ENCODE measurements at places on chromosomes 16 and 17.
A peak's percentile ranks its signal among the peaks of the same experiment; 100 is the strongest.

GRCh38 chr16:49528060-49528865 is 154.7 kb downstream of the C16orf78 start:
- no peak for DNase-seq

DNA sequence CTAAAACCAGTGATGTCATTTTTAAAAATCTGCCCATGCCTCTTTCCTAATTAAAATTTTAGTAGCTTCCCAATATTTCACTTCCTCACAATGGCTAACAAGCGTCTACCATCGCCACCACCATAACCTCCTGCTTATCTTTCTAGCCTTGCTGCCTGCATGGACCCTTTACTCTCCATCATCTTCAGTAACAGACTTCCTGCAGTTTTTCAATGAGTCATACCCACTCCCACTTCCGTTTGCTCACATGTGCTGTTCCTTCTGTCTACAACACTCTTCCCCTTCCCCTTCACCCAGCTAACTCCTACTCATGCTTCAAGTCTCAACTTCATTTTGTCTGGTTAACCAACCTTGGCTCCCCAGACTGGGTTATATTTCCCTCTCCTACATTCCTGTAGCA is 12.8 kb upstream of the SKAP1 start:
- peak; percentile 98 for DNase-seq

DNA sequence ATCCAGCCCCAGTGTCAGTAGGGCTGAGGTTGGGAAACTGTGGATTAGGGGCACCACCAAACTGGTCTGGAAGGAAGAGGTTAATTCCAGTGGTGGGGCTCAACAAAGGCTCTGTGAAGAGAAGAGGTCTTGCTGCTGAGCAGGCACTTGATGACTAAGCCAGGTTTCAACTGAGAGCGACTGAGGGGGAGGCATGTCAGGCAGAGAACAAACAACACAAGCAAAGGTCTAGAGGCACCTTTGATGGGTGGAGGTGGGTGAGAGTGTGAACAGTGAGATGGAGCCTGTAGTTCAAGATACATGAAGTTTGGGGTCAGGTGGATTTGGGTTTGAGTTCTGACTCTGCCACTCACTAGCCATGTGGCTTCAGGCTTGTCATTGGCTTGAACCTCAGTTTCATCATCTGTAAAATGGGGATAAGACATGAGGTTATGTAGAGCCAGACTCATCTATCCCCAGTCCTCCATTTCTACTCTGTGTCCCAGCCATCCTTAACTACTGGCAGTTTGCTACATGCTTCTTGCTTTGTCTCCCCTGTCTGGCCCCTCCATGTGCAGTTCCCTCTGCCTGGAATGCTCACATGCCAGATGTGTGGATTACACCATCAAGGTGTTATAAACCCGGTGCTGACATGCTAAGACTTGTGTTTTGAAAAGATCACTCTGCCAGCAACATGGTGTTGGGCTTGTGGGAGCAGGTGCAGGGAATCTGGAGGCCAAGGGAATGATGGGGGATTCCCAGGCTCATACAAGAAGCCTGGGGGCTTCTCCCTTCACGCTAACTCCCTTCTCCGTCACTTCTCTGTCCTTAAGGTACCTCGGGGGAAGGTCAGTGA is 3.0 kb upstream of the RMI2 start:
- DNase-seq: no peak

DNA sequence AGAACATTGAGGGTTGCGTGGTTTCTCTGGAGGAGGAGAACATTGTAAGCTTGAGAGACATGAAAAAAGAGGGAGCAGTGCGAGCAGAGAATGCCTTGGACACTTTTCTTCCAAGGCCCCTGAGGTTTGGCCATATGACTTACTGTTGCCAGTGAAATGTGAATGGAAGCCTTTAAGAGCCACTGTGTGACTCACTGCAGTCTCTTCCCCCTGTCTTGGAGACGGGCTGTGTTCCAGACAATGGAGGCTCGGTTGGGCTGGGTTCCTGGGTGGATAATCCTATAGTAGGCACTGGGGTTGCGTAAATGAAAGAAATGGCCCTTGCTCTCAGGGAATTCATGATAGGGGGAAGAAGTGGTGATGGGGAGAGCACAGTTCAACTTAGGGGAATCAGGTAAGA is 75.5 kb downstream of the SHISA9 start:
- DNase-seq: no peak

- DNase-seq: peak; percentile 10
Measured at GRCh38 chr16:3058139-3059030, 7.1 kb upstream of the IL32 start.

DNA sequence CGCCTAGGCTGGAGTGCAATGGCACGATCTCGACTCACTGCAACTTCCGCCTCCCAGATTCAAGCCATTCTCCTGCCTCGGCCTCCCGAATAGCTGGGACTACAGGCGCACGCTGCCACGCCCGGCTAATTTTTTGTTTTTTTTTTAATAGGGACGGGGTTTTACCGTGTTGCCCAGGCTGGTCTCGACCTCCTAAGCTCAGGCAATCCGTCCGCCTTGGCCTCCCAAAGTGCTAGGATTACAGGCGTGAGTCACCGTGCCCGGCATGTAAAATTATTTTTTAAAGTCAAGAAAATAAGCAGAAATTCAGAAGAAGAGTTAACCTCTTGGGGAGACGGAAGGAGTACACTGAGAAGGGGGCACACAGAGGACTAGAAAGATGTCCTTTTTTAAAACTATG is 27.5 kb downstream of the CDYL2 start:
- no peak for DNase-seq

DNA sequence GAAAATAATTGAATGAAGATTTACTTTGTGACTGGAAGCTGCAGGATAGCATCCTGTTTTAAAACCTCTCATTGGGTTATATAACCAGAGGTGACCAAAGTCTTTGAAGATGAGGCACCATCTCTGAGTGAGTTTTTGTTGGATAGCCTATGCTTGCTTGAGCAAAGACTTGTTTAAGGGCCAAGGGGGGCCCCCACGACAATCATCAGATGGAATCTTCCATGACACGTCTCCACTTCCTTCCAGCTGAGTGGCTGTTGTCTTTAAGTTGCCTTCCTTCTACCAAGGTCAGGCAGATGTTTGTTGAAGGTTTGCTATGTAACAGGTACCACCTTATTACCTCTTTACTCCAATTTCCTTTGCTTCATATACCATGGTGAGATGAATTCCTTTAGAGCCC is 188.8 kb downstream of the PRKCA start:
- no peak for DNase-seq

DNA sequence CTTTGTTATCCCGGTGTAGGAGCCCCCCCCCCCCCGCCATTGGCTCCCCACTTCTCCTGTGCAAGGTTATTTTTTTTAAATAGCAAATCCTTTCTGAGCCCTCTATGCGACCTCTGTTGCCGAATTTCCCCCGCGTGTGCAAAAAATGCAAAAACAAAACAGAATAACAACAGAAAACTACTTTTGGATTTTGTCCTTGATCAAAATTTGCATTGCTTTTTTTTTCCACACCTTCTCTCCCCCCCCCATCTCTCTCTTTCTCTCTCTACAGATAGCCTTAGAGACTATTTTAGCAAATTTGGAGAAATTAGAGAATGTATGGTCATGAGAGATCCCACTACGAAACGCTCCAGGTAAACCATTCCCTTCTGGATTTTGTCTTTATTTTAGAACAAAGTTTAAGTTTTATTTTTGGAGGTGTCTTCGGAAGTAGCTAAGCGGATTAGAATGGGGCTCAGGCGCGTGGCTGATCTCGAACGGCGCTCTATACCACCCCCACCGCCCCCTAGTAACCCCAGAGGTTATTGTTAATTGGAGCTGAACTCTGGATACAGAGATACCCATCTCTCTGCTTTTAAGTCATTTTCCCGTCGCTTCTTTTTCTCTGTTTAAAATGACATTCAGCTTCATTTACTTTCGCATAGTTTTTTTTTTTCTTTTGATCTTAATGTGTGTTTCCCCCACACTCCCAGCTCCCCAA is 1.0 kb downstream of the MSI2 start:
- DNase-seq: peak; percentile 35

GRCh38 chr16:67901734-67902133 is 8.7 kb downstream of the PSKH1 start:
- no peak for DNase-seq

- no peak for DNase-seq
Measured at GRCh38 chr17:69447726-69448125, 33.2 kb downstream of the MAP2K6 start.

DNA sequence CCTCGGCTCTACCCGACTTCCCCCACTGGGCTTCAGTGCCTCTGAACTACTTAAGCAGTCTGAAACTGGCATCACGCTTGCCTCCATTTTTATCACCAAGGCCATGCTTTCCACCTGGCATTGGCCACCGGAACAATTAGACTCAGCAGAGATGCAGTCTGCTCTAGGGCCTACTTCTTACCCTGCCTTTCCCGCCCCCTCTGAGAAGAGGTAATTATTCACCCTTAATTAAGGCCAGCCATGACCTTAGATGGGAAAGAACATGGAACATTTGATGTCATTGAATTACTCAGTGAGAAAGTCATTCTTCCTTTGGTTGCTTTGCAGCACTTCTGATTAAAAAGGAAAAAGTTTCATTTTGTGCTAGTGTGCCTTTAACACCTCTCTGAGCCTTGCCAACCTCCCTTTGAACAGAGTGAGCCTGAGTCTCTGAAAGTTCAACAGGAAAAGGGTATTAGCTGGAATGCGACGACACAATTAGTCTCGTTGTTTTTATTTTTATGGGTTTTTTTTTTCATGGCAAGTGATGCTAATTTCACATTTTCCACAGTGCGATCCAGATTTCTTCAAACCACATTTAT is 60.9 kb upstream of the TNRC6A start:
- no peak for DNase-seq

DNA sequence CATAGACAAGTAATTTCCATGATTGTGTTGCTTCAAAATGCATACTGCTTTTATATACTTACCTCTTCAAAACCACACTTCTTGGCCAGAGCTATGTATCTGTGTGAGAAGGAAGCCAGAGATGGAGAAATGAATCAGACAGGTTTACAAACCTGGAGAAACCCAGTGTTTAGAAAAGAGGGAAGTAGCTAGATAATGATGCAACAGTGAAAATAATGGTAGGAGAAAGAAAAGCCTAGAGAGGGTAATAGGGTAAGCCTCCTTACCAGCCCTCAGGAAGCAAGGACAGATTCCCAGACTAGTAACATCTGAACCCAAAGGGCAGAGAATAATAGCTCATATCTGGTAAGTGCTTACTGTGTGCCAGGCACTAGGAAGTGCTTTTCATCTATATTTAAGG is 250.3 kb upstream of the CDH11 start:
- no peak for DNase-seq

DNA sequence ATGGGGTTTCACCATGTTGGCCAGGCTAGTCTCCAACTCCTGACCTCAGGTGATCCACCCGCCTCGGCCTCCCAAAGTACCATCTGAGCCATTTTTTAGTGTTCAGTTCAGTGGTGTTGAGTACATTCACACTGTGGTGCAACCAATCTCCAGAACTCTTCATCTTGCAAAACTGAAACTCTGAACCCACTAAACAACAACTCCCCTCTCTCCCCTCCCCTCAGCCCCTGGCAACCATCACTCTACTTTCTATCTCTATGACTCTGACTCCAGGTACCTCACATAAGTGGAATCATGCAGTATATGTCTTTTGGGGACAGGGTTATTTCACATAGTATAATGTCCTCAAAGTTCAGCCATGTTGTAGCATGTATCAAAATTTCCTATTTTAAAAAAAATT is 18.7 kb upstream of the MAPK3 start:
- no peak for DNase-seq

DNA sequence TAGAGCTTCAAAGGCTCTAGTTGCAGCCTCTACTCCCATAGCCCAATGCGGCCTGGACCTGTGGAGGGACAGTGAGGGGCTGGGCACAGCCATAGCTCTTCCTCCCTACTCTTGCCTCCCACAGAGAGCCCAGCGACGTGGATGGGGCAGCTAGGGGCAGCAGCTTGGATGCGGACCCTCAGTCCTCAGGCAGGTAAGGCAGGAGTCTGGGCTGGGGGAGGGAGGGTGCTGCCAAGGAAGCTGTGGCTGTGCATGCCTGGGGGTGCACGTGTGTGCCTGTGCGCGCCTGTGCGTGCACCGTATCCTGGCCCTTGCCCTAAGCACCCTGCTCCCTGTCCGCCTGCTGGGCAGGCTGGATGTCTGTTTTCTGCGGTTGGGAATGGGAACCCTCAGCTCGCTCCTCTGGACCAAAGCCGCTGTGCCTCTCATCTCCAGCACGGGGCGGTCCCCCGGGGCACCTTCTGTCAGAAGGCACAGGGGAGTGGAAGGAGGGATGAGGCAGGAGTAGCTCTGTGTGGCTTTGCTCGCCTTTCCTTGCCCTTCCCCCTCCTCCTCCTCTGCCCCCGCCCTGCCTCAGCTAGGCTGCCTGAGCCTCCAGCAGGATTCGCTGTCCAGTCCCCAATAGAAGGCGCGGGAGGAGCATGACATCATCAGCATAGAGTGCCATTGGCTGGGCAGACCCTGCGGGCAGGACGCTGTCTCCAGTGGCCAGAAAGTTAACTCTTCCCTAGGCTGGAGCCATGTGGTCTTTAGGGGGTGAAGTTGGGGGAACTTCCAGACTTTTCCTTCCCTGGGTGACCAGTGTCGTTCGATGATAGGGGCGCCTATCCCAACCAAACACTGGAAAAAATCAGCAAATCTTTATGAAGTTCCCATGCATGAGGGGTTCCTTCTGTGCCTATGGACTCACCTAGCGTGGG is 797 bp downstream of the PRCD start:
- no peak for DNase-seq

DNA sequence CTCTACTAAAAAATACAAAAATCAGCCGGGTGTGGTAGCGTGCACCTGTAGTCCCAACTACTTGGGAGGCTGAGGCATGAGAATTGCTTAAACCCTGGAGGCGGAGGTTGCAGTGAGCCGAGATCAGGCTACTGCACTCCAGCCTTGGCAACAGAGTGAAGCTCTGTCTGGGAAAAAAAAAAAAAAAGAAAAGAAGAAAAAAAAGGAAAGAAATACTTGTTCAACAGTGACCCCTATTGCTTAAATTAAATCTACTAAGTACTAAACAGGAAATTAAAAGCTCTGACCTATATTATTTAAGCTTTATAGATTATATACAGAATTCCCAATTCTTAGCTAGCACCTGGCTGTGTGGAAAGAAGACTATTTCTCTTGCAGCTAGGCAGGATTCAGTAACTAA is 48.9 kb downstream of the FBXL20 start:
- no peak for DNase-seq

GRCh38 chr16:81327011-81327410 is 12.2 kb downstream of the GAN start:
- no peak for DNase-seq

DNA sequence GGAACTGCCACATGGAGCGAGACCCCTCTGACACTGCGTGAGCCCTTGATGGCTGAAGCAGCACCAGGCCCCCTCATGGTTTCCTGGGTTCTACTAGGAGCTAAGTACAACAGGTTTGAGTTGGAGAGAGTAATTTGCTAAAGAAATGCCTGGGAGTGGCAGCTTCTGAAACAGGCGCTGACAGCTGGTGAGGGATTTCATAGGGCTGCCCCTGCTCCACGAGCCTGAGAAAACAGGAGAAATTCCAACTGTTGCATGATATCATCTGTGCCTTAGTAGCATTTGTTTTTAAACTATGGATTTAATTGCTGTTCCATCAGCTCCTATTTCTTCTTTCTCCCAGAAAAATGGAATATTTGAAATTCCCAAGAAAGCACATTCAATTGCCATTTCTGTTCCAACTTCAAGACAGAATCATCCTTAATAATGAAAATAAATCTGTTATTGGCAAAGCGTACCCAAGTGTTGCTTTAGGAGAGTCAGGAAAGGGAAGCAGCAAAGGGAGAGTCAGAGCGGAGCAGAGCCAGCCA is 78.8 kb upstream of the ANKFN1 start:
- DNase-seq: no peak
